ENCODE measurements at places on chromosomes 4 and X.

DNA sequence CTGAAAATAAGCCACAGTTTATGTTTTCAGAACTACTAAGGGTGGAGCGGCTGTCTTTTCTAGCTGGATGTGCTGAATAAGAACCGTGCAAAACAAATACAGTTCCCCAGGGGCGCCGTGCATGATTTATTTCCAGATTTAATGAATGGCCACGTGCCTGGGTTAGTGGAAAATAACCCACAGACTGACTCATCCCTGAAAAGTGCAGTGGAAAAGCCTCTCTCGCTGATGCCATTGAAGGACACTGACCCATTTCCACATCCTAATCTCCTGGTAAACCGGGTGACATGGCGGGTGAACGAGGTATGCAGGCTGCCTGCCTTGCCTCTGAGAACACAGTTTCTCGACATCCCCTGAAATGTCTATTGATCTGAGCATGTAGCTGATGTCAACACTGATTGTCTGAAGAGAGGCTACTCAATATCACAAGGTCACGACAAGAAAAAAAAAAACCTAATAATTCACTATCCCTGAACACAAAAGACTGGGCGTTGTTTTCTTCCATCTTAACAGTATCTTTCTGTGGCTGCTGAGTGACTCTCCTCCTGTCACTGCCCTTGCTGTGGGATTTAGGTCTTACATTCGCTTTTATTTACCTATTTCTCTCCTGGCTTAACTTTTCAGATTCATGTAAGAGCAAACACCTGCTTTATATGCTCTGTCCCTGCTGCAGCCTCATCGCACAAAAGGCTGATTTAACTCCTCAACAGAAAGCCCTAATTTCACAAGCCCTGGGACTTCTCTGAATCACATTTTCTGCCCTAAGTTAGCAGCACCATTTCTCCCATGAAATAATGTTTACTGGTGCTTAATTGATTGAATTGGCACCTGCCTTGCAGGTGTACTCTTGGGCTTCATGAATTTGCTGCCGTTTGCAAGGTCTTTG is 76.9 kb upstream of the SCOC start:
- DNase-seq, result no peak

GRCh38 chr4:96356591-96357370 is 516.9 kb downstream of the PDHA2 start:
- no peak for DNase-seq

DNA sequence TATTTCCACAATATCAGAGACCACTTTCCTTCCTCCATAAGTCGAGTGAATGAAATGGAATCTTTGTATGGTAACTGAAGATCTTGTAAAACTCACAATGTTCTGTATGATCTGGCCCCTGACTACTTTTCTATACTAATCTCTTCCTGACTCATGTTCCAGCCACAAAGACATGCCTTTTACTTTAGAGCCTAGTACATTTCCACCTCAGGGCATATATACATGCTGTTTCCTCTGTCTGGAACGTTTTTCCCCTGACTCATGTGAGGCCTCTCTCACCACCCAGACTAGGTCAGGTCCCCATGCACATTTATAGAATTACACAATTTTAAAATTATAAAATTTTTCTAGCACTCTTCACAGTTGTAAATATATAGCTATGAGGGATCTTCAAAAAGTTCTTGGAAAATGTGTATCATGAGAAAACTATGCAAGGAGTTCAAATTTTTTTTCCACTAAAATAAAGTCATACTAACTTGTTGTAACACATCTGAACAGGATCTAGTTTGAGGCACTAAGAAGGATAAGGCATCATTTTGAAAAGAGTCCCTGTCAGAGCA is 208.8 kb downstream of the SH2D1A start:
- DNase-seq, result no peak

GRCh38 chrX:108203540-108203939 is 112.0 kb downstream of the ATG4A start:
- DNase-seq, result no peak

- DNase-seq, result no peak
Measured at GRCh38 chr4:6972911-6973310, 63.3 kb downstream of the TBC1D14 start.

- no peak for DNase-seq
Measured at GRCh38 chrX:7798327-7798726, 44.6 kb upstream of the VCX start.

GRCh38 chr4:110003401-110004187 is 90.9 kb downstream of the EGF start:
- DNase-seq, result peak; percentile 33

DNA sequence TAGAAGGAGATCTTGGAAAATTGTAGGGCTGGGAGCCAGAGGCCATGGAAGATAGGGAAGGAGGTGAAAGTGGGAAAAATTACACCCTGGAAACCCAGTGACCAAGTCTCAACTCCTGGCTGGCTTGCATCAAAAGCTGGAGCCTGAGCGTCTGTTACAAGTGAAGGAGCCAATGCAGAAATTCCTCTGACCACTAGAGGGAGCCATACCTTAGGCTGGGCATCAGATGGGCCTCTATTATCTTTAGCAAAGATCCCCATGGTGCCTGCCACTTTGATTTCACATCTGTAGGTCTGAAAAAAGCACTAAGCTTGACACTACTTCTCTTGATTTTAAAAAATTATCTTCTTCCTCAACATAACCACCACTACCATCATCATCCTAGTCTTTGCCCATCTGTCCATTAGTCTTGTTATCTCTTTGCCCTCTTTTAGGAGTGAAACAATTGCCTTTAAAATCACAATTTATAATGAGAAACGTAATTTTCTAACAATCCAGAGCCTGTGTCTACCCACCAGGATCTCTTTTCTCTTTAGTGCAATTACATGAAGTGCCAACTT is 62.9 kb downstream of the ANAPC4 start:
- DNase-seq, result peak; percentile 72

DNA sequence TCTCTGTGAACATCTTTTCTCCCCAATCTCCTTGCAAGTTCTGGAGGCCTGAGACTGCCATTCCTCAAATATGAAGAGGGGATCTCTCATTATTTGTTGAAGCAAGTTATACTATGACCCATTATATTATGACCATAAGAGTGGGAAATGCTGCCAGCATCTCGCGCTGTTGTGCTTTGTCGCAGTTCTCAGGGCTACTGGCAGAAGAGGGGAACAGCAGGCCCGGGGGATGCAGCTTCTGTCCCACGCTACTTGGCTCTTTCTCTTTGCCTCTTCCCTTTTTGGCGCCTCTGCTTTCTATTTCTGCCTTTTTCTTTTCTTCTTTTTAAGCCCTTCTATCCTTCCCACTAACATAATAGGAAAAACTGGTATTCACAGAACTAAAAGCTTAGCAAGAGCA is 64.2 kb downstream of the GEMIN8 start:
- DNase-seq, result no peak

DNA sequence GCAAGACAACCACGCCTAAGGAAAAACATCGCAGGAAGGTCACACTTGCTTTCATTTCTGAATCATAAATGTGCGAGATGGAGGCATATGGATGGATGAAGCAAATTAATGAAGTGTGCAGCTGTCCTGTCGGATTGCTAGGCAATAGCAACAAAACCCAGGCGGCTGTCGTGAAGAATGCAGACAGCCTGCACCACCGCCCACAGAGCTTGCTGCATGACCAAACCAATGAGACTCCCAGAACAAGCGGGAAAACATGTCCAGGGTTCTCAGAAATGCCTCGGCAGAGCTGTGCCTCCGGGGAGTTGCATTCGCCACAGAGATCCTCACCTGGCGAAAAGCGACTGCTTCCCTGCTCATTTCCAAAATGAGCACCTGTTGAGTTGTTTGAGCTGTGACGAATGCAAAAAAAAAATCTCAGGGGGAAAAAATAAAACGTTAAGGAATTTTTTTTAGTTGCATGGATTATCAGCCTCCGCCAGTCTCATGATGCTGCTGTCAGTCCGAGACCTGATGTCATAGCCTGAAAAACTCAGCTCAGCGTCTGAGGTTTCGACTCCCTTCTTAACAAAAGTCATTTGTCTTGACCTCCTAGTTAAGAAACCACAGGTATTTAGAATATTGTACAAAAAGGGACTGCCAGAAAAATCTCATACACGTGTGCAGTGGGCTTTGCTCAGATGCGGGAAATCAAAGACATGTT is 155.5 kb upstream of the MXRA5 start:
- DNase-seq, result no peak

DNA sequence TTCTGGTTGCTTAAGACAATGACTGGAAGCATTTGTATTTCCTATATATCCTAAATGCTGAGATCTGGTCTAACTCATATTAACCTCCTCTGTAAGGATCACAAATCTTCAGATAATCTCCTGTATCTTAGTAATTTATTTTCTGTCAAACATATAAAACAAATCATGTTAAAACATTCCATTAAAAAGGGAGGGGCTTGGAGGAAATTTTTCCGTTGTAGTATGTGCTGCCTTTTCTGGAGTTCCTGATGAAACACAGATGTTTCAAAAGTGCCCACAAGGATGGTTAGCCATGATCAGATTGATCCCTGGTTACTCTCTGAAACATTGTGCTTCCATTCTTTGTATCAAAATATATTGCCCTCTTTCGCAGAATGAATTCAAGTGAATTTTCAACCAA is 182.1 kb downstream of the TENM3 start:
- no peak for DNase-seq

GRCh38 chr4:154390324-154390723 is 101.3 kb downstream of the DCHS2 start:
- DNase-seq, result no peak

- no peak for DNase-seq
Measured at GRCh38 chrX:32280921-32281320, 930.4 kb downstream of the DMD start.

DNA sequence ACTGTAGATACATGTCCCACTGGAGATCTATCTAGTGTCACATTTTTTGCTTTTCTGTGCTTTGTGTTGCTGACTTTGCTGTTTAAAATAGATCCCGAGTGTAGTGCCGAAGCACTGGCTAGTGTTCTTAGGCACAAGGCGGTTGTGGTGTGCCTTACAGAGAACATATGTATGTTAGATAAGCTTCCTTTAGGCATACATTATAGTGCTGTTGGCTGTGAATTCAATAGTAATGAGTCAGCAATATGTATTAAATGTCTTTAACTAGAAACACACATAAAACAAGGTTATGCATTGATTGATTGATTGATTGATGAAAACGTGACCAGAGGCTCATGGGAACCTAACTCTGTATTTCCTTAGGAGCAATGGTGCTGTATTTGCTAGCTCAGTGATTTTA is 56.2 kb downstream of the COX7B2 start:
- no peak for DNase-seq

- no peak for DNase-seq
Measured at GRCh38 chrX:45557387-45557786, 356.7 kb upstream of the DIPK2B start.

DNA sequence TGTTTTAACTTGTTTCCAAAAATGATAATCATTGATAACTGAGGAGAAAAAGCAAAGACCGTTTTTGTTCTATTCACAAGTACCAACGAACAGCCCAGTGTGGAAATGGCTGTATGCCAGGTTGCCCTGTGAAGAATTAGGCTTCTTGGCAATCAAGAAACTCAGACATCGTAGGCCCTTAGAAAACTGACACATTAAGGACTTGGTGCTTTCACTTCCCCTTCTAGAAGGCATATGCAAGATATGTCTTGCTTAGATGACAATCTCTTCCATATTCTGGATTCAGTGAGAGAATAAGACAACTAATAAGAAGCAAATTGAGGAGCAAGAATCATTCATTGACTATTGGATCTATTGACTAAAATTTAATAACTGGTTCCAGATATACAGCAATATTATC is 56.6 kb downstream of the ANAPC10 start:
- no peak for DNase-seq

DNA sequence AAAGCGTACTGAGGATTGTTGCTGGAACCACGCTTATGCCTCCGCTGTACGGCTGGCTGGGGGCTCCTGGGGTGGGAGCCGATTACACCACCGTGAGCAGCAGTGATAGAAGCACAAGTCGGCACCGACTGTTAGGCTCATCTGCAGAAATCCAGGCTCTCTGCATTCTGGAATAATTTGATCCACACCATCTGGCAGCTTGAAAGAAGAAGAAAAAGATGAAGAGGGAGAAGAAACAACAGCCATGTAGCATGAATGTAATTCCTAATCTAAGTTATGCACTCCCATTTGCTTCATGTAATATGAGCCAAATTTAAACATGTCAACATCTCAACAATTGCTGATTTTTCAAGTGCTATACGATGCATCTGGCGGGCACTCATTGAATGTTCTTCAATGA is 84.6 kb upstream of the DHX15 start:
- no peak for DNase-seq

GRCh38 chr4:183636503-183636902 is 22.5 kb downstream of the RWDD4 start:
- no peak for DNase-seq

DNA sequence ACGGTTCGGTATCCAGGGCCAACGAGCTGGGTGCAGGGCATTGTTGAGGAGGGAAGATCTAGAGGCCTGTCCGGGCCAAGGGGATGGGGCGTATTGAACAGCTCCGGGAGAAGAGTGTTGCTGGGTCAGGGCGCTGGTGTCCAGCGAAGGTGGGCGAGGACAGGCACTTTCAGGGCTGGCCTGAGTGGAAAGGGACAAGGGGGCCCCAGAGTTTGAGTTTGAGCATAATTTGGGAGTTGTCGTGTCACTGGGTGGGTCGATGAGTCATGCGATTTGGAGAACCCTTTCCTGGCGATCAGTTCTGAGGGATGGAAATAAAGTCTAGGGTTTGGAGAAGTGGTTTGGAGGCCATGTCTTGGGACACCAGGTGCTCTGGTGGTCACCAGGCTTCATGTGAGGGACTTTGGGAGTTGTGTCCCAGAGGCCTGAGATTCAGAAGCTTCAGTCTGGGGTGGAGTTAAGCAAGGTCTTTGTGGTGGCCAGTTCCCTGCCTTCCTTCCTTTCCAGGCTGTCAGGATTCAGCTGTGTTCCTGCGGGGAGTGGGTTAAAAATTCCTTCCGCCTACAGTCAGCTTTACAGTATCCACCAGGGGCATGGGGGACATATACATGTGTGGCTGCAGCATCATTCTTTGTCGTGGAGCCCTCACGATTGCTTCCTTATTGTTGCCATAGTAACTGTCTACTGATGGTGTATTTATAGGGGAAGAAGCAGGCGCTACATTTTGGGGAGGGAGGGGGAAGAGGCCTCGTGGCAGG is 504 bp downstream of the PRRG3 start:
- no peak for DNase-seq

All from activated CD4-positive, alpha-beta T cell treated with anti-CD3 and anti-CD28 coated beads for 48 hours (primary cell).